IPS DF 19.7 (cell line): ENCODE measurements at places on chromosomes 7 and 10.

DNA sequence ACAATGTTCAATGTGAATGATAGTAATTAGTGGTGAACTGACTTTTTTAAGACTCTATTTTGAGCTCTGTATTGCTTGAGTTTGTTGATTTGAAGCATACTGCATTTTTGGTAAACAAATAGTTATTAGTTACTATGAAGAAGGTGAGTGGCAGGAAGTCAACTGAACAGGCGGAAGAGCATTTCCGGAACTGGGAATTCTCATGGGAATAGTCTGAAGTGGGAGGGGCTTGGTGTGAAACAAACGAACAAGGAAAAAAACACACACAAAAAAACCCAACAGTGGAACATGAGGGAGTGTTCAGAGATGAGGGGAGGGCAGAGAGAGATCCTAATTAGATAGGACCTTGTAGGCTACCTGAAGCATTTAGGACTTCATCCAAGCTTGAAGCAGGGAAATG, 43.9 kb upstream of the C1QL3 start:
- DNase-seq: no peak

DNA sequence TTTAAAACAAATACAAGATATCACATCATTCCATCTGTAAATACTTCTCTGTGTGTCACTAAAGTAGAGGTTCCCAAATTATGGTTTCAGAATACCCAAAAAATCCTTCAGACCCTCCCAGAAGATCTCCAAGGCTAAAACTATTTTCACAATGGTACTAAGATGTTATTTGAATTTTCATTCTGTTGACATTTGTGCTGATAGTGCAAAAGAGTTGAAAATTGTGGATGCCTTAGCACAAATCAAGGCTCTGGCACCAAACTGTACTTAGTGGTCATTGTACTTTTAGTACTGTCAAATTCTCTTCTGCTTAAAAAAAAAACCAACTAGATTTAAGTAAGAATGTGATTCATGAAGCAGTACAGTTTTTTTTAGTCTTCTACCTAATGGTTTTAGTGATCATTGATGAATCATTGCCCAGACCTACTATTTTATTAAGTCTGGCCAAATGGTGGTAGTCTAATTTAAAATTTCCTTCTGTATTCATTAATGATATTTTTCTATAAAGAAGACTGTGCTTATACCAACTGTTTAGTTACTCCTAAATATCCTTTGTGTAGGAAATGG, 50.5 kb downstream of the TPST1 start:
- no peak for DNase-seq

DNA sequence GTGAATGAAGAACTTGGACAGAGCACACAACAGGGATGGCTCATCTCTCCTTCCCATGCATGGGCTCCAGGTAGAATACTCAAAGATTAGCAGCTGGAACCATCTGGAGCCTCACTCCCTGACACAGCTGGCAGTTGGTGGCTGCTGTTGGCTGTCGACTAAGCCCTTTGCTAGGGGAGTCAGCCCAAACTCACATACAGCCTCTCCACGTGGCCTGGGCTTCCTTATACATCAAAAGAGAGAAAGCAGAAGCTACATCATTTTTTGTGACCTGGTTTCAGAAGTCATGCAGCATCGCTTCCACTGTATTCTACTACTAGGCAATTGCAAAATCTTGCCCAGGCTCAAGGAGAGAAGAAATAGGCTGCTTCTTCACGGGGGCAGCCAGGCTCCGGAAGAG, 24.4 kb downstream of the ASNS start:
- no peak for DNase-seq

DNA sequence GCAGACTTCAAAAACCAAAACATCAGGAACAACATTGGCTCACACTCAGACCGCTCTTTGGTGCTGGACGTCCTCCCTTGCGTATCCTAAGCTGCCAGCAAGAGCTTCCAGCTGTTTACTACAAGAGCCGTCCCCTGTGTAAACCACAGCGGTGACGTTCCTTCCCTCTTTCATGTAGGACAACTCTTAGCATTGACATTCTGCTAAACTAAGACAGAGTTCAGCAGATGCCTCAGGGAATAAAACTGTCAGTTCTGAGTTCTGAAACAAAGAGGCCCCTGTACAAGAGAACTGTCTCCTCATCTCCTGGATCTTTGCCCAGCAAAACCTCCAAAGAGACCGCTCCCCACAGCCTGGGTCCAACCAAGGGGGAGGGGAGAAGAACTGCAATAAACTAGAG, 57.8 kb upstream of the OPALIN start:
- no peak for DNase-seq

- DNase-seq: no peak
Observed at GRCh38 chr7:144026203-144026883, 22.4 kb upstream of the OR2A5 start.

GRCh38 chr7:96253441-96253840, 68.5 kb downstream of the SLC25A13 start:
- no peak for DNase-seq

GRCh38 chr7:37089972-37090371, 358.7 kb downstream of the ELMO1 start:
- DNase-seq: no peak

- DNase-seq: no peak
Observed at GRCh38 chr10:90418869-90419652, 438.8 kb downstream of the HTR7 start.

GRCh38 chr7:120156476-120156875, 116.5 kb upstream of the KCND2 start:
- no peak for DNase-seq

- DNase-seq: no peak
Observed at GRCh38 chr7:131537571-131537978, 18.9 kb downstream of the PODXL start.

DNA sequence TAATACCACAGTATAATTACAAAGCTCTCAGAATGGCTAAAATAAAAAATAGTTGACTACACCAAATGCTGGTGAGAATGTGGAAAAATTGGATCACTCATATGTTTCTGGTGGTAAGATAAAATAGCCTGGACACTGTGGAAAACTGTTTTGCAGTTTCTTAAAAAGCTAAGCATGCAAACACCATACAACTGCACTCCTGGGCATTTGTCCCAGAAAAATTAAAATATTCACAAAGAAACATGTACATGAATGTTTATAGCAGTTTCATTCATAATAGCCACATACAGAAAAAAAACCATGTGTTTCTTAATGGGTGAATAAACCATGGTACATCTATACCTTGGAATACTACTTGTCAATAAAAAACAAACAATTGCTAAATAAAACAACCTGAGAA, 172.9 kb downstream of the AHR start:
- DNase-seq: no peak

DNA sequence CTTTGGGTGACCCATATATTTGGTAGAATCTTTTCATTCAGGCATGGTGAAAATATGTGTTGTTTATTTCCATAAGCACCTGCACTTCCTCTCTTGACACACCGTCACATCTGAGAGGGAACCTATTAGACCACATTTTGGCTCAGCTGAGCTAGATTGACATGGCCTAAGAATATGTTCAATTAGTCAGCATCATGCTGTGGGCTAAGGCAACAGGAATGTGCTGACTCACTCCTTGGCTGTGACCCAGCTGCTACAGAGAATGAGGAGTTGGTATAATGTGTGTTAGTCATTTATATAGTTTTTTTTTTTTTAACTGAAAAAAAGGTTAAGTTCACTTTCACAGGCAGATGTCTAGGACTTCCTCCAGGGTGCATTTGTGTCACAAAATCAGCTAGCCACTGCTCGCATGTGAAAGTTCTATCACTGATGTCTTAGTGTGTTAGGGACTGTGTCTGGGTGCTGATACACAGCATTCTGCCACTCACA, 180.6 kb downstream of the SEMA3E start:
- no peak for DNase-seq

DNA sequence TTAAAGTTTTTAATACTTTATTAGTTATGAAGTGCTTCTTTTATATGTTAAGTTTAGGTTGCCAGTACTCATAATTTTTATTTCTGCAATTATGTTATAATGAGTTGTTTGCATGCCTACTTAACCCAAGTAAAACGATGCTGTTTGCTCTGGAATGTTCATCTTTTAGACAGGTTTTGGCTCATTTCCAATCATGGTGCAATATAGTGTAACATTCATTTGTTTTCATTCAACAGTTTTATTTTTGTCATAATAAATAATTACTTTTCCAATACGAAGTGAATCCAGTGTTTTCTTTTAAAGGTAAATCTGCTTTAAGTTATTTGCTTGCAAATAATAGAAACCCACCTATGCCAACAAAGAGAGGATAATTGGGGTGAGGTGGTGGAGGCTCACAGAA, 22.1 kb downstream of the ARL5B start:
- DNase-seq: no peak

DNA sequence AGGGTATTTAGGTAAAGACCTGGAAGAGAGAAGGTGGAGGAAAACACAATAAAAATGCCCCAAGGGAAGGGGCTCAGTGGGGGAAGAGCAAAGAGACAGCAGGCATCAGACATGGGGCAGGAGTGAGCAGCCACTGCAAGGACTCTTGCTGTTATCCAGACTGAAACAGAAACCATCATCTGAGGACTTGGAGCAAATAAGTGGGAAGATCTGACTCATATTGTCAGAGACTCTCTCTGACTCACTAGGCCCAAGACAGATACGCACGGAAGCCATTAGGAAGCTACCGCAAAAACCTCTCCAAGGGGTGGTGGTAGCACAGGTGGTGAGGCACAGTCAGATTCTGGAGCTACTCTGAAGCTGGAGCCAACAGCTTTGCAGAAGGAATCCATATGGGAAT, 110.7 kb downstream of the RNF32 start:
- no peak for DNase-seq

DNA sequence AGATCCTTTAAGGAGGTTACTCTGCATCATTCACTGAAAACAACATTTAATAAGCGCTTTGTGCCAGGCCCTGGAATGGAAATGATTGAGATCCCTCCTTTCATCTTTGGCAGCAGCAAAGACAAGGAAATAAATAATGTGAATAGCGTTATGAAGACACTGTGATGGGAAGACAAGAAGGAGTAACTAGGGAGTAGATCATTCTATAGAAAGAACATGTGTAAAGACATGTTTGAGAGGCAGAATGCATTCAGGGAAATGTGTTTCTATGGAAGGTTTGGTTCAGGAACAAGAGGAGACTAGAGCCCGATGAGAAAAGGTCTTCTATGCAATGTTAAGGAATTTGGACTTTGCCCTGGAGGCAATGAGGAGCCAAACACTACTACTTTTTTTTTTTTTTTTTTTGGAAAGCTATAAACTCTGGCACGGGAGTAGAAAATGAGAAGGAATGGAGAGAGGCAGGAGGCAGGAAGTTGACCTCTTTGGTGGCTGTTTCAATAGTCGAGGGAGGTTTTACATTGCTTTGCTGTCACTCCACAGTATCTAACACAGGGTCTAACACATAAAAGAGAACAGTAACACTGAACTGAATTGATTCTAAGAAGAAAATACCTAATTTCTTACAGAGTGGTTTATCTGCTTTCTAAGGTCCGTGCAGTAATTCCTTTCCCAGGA, 44.9 kb downstream of the SMURF1 start:
- no peak for DNase-seq

- DNase-seq: no peak
Observed at GRCh38 chr7:156143158-156143557, 330.9 kb upstream of the SHH start.

GRCh38 chr7:22566176-22566575, 66.2 kb upstream of the STEAP1B start:
- DNase-seq: no peak

GRCh38 chr10:80144067-80144695, 11.7 kb downstream of the PLAC9 start:
- DNase-seq: no peak

GRCh38 chr10:1598393-1599153, 138.8 kb downstream of the ADARB2 start:
- no peak for DNase-seq

- no peak for DNase-seq
Observed at GRCh38 chr7:43586251-43586900, 3.5 kb downstream of the STK17A start.
